Stimulated activated naive CD4-positive, alpha-beta T cell treated with Interleukin-2 at 50 U/mL for 16 hours (primary cell): ENCODE measurements at places on chromosomes 12 and 14.
A peak's percentile ranks its signal among the peaks of the same experiment; 100 is the strongest.

GRCh38 chr12:109717390-109718357, 4.0 kb downstream of the FAM222A start:
- no peak for DNase-seq

- peak; percentile 55 for DNase-seq
These were observed 3.1 kb upstream of the TNS2 start for GRCh38 chr12:53046655-53047220.

- no peak for DNase-seq
These were observed 119.9 kb upstream of the ATP2B1 start for GRCh38 chr12:89828575-89828974.

DNA sequence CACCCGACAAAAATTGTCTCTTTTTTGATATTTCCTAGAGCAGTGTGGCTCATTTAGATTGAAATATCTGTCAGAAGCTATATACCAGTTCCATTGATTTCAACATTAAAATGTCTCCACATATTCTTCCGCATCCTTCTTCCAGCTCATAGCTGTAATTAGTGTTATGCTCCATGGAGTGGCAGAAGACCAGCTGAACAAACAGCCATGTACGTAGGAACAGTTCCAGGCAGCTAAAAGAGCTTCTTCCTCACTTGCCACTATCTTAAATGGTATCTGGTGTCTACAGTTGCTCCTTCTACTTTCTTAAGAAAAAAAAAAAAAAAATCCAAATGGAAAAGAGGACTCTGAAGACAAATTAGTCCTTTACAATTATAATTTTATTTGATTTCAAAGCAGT, 848.0 kb downstream of the DIO2 start:
- DNase-seq = no peak

- DNase-seq = peak; percentile 18
These were observed 72.9 kb downstream of the TRAFD1 start for GRCh38 chr12:112198120-112198733.

DNA sequence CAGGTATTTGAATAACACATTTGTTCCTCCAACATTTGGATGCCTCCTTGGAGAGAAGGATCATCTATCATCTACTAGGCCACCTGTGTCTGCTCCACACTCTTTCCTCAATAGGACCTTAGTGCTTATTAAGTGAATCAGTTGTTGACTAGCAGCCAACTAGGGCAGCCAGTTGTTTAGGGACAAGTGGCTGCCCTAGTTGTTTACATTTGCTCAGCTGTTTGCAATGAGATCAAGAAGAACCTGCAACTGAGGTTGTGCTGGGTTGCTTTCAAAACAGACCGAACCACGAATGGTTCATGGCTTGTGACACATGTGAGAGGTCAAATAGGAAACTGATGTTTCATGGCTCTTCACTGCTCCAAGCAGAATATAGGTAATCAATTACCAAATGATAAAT, 53.8 kb downstream of the TMCC3 start:
- no peak for DNase-seq

DNA sequence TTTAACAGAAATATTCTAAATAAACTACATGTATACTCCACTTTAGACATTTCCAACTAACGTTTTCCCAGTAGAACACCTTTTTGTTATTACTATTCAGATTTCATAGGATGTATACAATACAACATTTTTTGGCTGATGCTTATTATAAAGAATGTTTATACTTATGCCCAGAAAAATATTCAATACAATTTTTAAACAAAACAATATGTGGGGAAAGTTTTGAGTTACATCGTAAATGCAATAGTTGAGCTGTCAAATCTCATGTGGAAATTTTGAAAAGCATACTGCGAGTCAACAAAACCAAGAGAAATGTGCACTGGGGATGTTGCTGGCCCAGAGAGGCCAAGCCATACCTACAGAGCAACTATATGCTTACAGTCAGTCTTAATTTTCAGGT, 18.2 kb upstream of the MON2 start:
- DNase-seq = no peak

DNA sequence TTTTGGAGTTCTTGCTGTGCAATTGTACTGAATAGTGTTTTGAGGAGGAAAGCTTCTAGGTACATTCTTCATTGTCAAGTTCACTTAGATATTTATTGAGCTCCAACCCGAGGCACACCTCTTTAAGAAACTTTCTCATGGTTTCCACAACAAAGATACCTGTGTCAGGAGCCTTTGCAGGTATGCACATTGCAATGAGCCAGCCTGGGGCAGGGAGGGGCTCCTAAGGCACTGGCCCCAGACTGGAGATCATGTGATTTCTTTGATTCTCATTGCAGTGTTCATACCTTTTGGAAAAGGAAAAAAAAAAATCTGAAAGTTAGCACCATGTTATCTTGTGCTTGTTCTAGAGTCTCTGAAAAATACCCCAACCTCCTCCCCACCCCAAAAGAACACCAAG, 80.3 kb downstream of the PRMT8 start:
- DNase-seq = no peak

DNA sequence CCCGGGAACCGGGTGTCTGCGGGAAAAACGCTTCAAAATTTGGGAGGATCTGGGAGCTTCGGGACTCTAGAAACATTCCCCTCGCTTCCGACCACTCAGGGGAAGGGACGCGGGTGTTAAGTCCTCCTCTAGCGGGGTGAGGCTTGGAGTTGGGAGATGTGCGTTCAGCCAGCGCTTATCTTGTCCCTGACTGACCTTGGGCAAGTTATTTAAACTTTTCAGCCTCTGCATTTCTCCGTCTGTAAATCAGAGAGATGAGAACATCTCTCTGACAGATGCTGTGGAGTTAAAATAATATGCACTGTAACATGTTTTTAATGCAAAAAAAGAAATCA, 76.9 kb upstream of the ANO4 start:
- DNase-seq = no peak

GRCh38 chr14:61252369-61253063, 28.6 kb downstream of the TMEM30B start:
- peak; percentile 26 for DNase-seq

DNA sequence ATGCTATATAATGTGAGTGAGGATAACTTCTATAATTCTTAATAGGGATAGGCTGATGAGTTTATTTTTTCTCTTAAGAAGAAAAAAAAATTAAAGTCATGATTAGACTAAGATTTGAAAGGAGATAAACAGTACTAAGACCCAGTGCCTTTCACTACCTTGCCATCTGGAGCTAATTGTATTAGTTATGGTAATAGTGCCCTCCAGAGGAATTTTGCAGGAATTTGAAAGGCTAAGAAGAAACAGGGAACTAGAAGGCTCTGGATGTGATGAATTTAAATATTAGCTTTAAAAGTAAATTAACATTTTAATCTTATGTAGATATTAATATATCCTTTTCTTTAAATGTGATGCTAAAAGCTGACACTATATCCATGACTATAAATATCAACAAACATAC, 36.6 kb upstream of the PIK3C2G start:
- DNase-seq = no peak

- no peak for DNase-seq
These were observed 10.8 kb upstream of the KRT8 start for GRCh38 chr12:52915637-52916036.

GRCh38 chr12:30840715-30841114, 85.8 kb upstream of the TSPAN11 start:
- DNase-seq = no peak

DNA sequence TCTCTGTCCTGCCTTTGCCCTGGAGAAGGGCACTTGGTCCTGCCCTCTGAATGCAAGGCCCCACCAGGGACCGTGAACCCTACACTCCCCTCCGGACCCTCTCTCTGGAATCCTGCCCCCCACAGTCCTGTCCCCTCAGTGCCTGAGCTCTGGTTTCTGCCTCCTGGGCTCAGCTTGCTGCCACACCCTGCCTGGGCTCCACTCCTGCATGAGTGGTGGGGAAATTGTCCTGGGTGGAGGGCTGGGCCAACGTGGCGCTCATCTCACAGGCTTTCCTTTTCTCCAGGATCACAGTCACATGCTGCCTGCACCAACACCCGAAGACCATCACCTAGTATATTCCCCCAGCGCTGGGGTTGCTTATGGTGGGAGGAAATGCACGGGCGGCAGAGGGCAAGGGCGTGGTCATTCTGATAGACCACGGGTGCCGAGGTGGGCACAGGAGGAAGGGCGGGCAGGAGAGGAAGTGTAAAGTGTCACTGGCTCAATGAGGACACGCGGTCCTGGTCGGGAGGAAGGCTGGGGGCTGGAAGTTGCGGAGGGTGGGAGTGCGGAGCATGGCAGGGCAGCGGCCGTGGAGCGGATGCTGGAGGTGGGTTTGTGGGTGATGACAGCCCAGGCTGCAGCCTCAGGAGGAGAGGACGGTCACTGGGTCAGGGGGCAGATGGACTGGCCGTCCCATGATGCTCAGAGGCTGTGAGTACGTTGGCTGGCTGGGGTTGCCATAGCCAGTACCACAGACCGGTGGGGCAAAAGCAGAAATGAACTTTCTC, 99.5 kb downstream of the KIF26A start:
- no peak for DNase-seq

DNA sequence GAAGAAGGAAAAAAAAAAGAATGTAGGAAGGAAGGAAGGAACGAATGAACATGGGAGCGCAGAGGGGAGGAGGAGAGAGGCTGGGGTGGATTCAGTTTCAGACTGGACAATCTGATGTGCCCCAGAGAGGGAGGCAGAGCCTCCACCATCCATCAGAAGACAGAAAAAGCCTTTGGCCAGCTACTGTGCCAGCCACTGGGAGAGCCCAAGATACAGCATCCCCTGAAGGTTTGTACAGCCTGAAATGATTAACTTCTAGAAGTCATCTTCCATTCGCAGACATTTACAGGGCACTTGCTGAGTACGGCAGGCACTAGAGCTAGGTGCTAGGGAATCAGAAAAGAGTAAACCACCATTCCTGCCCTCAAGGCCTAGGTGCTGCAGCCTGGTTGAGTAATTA, 9.0 kb downstream of the PLEKHG6 start:
- DNase-seq = no peak

GRCh38 chr12:10170216-10170615, 1.7 kb downstream of the OLR1 start:
- DNase-seq = no peak

DNA sequence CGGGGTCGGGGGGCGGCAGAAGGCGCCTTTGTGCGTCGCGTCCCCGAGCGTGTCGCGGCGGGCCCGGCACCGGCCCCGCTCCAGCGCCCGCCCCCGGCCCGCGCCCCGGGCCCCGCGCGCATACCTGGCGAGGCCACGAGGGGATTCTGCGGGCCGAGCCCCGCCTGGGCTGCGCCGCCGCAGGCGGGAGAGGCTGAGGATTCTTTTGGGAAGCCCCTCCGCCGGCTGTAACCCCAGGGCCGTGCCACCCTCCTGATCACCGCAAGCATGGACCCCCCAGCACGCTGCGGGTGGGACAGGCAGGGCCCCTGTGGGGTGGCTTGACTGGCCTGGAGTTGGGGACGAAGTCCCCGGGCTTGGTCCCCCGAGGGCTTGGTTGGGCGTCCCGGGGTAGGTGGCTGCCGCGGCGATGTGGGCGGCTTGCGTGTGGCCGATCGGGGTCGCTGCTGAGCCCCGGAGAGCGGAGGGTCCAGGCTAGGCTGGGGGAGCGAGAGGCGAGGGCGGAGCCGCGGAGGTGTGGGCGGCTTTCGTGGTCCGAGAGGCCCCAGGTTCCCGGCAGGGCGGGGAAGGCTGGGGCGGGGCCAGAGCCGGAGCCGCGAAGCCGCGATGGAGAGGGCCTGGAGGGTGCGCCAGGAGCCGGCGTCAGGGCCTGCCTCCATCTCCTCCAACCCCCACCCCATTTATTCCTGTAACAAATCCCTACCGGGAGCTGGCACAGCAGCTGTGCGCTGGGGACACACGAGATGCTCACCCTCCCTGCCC, 28.4 kb upstream of the GPR132 start:
- peak; percentile 66 for DNase-seq

- no peak for DNase-seq
These were observed 6.1 kb upstream of the PSMA3 start for GRCh38 chr14:58238252-58239243.

DNA sequence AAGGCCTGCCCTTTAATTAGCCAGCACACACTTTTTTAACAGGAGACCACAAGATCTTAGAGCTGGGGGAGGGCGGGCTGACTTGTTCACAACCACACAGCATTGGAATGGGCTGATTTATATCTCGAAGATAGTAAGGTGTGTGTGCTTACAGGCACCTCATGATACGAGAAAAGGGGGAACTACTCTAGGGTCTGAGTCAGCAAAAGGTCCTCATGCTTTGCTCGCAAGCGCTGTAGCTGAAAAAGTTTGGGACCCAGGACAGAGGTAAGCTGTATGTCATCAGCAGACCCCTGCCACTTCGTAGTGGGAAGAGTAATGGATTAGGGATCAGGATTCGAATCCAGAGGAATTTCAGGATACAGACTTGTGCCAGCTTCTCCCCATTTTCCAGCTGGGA, 88.9 kb upstream of the RBM19 start:
- DNase-seq = no peak

DNA sequence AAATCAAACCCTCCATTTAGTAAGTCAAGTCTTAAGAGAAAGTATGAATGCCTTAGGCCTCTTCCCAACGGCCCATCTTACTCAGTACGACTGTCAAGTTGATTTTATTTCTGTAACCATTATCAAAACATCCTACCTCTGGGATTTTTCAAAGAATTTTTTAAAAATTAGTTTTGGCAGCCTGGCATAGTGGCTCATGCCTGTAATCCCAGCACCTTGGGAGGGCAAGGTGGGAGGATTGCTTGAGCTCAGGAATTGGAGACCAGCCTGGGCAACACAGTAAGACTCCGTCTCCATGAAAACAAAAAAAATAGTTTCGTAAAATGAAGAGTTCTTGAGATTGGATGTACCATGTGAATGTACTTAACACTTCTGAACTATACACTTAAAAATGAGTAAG, 4.1 kb downstream of the FGD6 start:
- DNase-seq = no peak

DNA sequence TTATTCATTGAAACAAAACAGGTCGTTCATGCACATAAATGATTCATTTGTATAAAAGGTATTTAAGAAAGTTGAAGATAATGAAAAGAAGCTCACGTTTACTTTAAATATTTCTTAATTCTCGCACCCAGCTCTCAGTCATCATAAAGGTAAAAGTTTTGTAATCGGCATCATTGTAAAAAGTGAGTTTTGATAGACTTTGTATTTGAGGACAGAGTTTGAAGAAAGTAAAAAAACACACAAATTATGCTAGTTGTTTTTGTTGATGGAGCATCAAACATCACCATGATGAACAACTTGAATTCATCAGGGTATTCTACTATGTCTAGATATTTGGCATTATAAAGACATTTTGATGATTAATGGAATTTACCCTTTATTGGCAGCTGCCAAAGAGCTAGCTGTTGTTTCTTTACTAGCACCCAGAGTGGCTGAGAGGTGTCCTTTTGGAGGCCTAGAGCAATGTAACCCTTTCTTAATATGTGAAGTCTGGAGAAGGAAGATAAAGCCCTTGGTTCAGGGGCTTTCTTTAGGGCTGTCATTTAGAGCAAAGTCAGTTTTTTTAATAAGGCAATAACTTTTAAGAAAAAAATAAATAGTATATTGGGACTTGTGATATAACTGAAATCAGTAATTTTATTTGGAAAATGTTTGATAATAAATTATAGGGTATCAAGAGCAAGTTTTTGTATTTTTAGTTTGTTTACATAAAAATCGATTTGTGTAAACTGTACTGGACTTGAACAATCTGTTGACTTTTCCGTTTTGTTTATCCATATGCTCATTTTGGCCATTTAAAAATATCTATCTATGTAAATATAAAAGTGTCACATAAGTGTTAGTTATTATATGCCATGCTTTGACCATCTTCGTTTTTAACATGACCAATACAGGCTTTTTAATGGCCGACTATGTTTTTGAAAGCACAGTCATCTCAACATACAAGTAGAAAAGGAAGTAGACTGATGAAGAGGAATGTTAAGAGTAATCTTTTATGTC, 7.4 kb downstream of the GLRX5 start:
- no peak for DNase-seq

GRCh38 chr14:73723797-73724661, 9.8 kb upstream of the PNMA1 start:
- no peak for DNase-seq
